Neural progenitor cell (in vitro differentiated cells): ENCODE measurements at places on chromosomes 5 and 9.

- no peaks in the 10 kb centered on the region for H3K4me1 ChIP-seq
- no peaks in the 10 kb centered on the region for H3K27me3 ChIP-seq
Measured at GRCh38 chr9:98323051-98323830, 67.8 kb upstream of the TBC1D2 start.

DNA sequence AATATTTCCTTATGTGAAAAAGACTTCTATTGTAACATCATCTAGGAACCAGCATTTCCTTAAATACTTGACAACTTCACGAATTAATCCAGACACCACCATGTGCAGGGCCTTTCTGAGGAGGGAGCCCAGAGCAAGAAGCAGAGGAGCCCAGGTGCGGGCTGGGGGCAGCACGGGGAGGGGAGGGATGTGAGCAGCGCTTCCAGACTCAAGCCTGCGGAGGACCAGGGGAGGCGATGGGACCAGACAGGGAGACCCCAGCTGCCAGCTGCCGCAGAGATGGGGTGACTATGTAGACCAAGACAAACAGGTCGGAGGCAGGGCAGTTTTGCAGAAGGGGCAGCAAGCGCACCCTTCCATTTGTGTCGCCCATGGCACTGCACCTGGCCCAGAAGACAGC is 596.1 kb downstream of the IRX1 start:
- H3K27ac ChIP-seq = no peak overlapping the region
- H3K4me3 ChIP-seq = no peak overlapping the region
- H3K27me3 ChIP-seq = no peaks in the 10 kb centered on the region
- no peak for DNase-seq
- H3K36me3 ChIP-seq = no peaks in the 10 kb centered on the region
- H3K4me1 ChIP-seq = peaks cover 13% of the 10 kb centered on the region

DNA sequence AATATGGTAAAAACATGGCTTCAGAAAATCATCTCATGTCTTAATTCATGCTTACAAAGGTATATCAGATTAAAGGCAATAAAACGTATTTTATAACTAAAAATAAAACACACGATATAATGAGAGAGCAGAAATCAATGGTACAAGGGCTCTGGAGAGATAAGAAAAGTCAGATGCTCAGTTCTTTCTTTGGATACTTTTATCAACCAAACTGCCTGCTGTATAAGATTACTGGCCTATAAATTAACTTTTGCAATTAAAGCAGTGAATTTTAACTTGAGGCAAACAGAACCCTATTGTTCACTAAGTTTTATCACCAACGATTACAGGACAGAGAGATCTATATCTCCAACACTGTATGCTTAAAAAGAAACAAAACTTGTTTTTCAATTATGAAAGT is 42.1 kb upstream of the HNRNPA0 start:
- no peaks in the 10 kb centered on the region for H3K36me3 ChIP-seq
- H3K27me3 ChIP-seq = no peaks in the 10 kb centered on the region
- DNase-seq = no peak
- no peak overlapping the region for H3K4me3 ChIP-seq
- H3K4me1 ChIP-seq = peaks cover 5% of the 10 kb centered on the region

DNA sequence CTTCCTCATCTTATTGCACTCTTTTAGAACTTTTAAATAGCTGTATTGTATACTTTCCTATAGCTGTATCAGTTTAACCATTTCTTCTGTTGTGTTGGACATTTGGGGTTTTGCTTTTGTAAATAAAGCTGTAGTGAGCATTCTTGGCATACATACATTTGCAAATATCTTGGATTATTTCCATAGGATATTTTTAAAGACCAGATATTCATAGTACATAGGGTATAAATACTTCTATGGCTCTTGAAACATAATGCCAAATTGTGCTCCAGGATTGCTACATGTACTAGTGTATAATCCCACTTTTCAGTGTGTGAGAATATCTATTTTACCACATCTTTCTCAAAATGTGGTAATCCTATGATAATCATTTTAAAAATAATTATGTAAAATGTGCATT is 51.2 kb downstream of the SCAMP1 start:
- no peaks in the 10 kb centered on the region for H3K36me3 ChIP-seq
- H3K27ac ChIP-seq = no peak overlapping the region
- DNase-seq = no peak
- no peak overlapping the region for H3K4me3 ChIP-seq
- no peaks in the 10 kb centered on the region for H3K4me1 ChIP-seq

- DNase-seq = no peak
- H3K4me1 ChIP-seq = no peaks in the 10 kb centered on the region
- H3K27ac ChIP-seq = no peak overlapping the region
- H3K4me3 ChIP-seq = no peak overlapping the region
Measured at GRCh38 chr9:15299374-15299939, 7.6 kb downstream of the TTC39B start.

- no peaks in the 10 kb centered on the region for H3K27me3 ChIP-seq
- H3K27ac ChIP-seq = no peak overlapping the region
- no peaks in the 10 kb centered on the region for H3K36me3 ChIP-seq
- H3K4me1 ChIP-seq = no peaks in the 10 kb centered on the region
Measured at GRCh38 chr9:2859776-2860379, 16.0 kb upstream of the PUM3 start.

DNA sequence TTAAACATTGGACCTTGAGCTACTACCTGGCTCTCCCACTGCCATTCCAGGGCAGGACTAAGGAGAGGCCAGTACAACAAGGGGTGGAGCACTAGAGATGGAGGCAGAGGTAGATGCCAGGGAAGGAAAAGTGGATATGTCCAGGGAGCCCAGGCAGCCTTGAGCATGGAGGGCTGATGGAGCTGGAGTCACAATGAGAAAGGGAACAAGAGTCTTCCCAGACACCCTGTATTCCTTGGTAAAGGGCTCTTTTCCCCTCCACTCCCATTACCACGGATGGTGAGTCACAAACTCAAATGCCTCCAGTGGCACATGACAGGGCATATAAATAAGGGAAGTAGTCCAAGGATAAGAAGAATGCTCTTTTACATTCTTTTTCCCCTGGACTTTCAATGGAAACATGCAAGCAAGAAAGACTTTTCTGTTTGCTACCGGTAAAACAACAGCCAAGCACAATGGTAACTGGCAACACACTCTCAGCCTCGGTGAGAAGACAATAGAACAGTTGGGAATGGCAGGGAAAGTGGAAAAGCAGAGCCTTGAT is 16.7 kb downstream of the ERAP1 start:
- H3K36me3 ChIP-seq = no peaks in the 10 kb centered on the region
- no peaks in the 10 kb centered on the region for H3K27me3 ChIP-seq
- H3K4me3 ChIP-seq = no peak overlapping the region
- peaks cover 24% of the 10 kb centered on the region for H3K4me1 ChIP-seq

DNA sequence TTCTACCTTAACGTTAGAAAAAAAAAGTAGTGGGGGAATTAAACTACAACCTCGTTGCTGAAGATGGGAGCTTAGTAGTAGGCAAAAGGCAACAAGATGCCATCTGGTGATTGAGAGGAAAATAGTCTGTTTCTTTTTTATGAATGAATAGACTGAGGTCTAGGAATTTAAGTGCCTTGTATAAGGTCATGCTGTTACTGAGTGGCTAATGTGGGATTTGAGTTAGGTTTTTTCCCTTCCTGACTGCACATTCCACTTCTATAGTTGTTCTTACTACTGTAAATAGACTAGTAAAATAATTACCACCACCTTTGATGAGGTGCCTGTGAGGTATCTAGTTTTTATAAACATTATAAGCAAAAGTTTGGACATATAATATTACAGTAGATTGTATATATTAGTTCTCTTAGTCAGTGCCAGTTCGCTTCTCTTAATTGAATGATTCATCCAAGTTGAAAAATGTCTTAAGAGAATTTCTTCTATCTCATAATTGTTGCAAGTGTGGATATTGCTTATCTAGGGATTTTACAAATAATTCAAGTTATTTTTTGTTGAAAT is 19.1 kb downstream of the FSD1L start:
- H3K36me3 ChIP-seq = peaks cover 33% of the 10 kb centered on the region
- no peaks in the 10 kb centered on the region for H3K4me1 ChIP-seq
- no peaks in the 10 kb centered on the region for H3K27me3 ChIP-seq

GRCh38 chr9:61665829-61666228 is 476.0 kb downstream of the SPATA31A7 start:
- H3K4me1 ChIP-seq = no peaks in the 10 kb centered on the region
- H3K27me3 ChIP-seq = no peaks in the 10 kb centered on the region
- no peak overlapping the region for H3K4me3 ChIP-seq
- H3K27ac ChIP-seq = no peak overlapping the region
- no peaks in the 10 kb centered on the region for H3K36me3 ChIP-seq

DNA sequence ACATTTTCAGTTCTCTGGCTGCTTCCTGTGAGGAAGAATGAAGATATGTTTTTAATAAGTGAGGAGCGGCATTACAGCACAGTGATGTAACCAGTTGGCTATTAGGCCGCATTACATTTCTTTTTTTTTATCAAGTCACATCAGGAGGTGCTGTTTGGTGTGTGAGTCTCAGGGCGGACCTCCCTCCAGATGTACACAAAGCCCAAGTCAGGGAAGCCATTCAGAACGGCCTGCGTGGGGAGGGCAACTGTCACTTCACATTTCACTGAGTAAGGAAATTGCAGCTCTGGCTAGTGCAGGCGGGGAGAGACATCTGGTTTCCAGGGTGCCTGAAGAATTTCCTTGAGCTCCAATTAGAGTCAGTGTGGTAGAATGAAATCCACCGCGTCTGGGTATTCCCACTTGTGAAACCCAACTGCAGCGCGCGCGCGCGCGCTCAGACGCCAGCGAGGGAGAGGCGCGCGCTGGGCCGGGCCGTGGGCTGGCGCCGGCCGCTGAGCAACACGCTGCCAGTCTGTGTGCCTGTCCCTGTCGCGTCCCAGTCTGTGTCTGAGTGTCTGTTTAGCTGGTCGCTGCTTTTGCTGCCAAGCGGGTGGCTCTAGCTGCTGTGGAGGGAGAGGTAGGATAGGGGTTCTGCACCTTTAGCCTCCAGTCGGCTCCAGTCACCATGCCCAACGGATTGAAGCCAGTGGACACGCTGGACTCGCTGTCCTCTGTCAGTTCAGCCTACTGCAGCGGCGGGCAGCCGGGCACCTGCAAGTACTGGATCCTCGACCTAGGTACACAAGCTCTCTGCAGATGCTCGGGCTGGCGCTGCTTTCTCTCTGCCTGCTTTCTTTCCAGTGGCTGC is 140.8 kb upstream of the OTULINL start:
- peak overlapping the region; percentile 80 for H3K27ac ChIP-seq
- peaks cover 60% of the 10 kb centered on the region for H3K4me1 ChIP-seq
- H3K4me3 ChIP-seq = no peak overlapping the region
- no peaks in the 10 kb centered on the region for H3K27me3 ChIP-seq
- peak; percentile 87 for DNase-seq
